Left cardiac atrium (tissue), 4 donors: ENCODE measurements at places on chromosomes 5 and 9. TPM values are rescaled to one million over a fixed set of nuclear protein-coding genes. Genes with fewer than 3 reads are reported as not detected.

The MYMK gene
- total RNA-seq = not detected

The MARCHF3 gene
- 23.8 TPM for total RNA-seq

The LRRC19 gene
- total RNA-seq = not detected

The HMCN2 gene
- 6.0 TPM for total RNA-seq

The TXN gene
- total RNA-seq = 89.0 TPM

The ERAP2 gene
- 9.5 TPM for total RNA-seq

The F2R gene
- total RNA-seq = 16.0 TPM
